Eye (tissue), 1 donor: ENCODE measurements at places on chromosomes 2 and 18.

GRCh38 chr2:68828887-68829708, 42.1 kb downstream of the BMP10 start:
- DNase-seq, result peak; percentile 88

DNA sequence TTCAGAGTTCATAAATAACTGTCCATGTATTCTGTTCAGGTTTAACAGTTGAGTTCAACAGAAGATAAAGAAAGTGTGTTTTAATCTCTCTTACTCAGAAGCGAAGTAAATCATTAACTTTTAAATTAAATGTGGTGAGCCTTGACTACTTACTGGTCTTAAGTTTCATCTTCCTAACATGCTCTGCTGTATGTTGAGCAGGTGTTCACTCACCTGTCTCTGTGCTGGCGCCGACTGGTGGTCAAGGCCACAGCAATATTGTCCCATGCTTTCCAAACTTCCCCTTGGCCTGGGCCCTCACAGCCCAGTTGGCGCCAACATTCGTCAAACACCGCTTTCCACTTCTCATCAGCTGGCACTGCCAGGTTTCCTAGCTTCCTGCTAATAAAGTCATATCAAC, 17.0 kb upstream of the MPP4 start:
- no peak for DNase-seq

DNA sequence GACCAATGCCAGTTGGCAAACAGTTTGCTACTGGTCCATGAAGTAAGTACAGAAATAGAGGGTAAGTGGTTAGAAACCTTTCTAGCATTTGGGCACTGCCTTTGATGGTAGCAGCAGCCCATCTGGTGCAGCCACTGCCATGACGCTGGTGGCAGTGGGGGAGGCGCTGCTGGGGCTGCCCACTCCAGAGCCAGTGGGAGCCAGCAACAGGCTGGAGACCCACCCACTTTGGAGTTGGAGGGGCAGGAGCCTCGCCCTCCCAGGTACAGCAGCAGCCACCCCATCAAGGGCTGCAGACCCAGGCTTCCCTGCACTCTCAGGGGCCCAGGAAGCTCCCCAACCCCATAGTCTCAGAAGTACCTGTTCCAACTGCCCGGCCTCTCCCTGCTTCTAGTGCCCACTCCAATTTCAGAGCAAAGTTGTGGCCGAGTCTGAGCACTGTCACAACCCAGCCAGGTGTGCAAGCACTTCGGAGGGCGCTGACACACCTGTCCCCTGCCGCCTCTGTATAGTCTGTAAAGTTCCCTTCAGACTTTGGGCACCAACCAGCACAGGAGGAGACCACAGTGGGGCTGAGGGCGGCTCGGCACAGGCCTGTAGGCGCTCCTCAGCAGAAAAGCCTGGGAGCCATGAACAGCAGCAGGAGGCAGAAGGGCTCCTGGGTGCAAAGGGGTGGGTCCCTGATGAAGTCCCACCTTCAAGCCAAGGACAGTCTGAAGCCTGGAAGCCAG, 125.6 kb upstream of the CCDC150 start:
- no peak for DNase-seq

GRCh38 chr2:148926981-148927401, 52.0 kb downstream of the KIF5C start:
- no peak for DNase-seq

- no peak for DNase-seq
Measured at GRCh38 chr2:60888853-60889252, 7.5 kb downstream of the REL start.

DNA sequence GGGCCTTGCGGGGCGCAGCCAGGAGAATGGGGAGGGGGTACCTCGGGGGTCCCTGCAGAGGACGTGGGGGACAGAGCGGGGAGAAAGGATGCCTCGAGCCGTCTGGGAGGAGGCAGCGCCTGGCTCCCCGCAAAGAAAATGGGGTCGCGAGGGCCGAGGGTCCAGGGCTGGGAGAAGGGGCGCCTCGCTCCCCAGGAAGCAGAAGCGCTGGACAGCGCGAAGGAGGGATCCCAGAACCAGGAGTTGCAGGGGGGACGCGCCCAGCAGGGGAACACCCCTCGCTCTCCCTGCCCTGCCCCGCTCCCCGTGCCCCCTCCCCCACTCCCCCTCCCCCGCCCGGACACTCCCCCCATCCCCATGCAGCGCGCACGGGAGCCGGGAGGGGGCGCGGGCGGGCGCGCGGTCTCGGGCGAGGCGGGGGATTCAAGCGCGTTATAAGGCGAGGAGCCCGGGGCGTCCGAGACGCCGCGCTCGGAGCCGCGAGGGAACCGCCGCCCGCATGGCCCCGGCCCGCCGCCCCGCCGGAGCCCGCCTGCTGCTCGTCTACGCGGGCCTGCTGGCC, at the start of gene ERFE:
TSS of gene ERFE (plus strand) at position 462 of the 562 bp plus-strand sequence. CDS start at position 500, 38 bp downstream.
- peak; percentile 82 for DNase-seq
